ENCODE measurements at places on chromosomes 2 and 18. TPM values are rescaled to one million over a fixed set of nuclear protein-coding genes. Genes with fewer than 3 reads are reported as not detected.

The TBC1D8 gene
- 179 TPM for total RNA-seq

The TRIM54 gene
- not detected for total RNA-seq

The SERPINB4 gene
- total RNA-seq, result not detected

The FEV gene
- not detected for total RNA-seq

The REEP1 gene
- not detected for total RNA-seq

The RMDN2 gene
- 2.3 TPM for total RNA-seq

DNA sequence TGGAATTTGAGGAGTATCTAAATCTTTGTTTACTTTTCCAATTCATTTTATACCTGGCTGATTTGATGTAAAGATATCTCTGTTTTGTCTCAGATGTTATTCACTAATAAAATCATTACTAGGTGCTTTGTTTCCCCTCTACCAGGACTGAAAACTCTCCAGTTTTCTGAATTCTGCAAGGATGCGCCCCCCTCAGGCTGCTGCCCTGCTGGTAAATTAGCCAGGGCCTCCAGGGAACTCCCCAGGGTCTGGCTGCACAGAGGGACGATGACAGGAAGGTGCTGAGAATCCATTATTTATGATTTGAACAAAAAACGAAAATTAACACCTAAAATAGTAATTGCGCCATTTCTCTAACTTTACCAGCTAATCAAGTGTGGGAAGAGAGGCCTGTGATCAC is 541.2 kb upstream of the POU3F3 start:
- H3K4me1 ChIP-seq, result no peaks in the 10 kb centered on the region
- H3K27me3 ChIP-seq, result no peaks in the 10 kb centered on the region
- no peaks in the 10 kb centered on the region for H3K36me3 ChIP-seq
- no peak overlapping the region for H3K27ac ChIP-seq
- no peak for DNase-seq

All from stomach (tissue), 19 donors.